ENCODE measurements at places on chromosomes 1 and 21. TPM values are rescaled to one million over a fixed set of nuclear protein-coding genes. Genes with fewer than 3 reads are reported as not detected.

- no peak for DNase-seq
These were observed 23.2 kb upstream of the CNIH3 start for GRCh38 chr1:224592636-224593582.

DNA sequence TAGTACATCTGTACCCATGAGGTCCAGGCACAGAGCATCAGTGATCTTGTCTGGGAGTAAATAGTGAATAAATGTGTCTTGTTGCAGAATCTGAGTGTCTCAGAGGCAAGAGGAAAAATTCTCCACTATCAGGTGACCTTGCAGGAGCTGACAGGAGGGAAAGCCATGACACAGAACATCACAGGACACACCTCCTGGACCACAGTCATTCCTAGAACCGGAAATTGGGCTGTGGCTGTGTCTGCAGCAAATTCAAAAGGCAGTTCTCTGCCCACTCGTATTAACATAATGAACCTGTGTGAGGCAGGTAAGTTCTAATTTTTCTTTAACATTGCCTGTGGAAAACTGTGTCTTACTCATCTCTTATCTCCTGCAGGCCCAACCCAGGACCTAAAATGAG lies 43.1 kb downstream of the IL12RB2 start:
- no peak for DNase-seq

The TCHHL1 gene
- total RNA-seq = not detected

The CD247 gene
- total RNA-seq = 0.81 TPM

The TMEM82 gene
- not detected for total RNA-seq

All from hematopoietic multipotent progenitor cell (in vitro differentiated cells).